OCI-M1 (cell line): ENCODE measurements at places on chromosomes 2 and 18.

DNA sequence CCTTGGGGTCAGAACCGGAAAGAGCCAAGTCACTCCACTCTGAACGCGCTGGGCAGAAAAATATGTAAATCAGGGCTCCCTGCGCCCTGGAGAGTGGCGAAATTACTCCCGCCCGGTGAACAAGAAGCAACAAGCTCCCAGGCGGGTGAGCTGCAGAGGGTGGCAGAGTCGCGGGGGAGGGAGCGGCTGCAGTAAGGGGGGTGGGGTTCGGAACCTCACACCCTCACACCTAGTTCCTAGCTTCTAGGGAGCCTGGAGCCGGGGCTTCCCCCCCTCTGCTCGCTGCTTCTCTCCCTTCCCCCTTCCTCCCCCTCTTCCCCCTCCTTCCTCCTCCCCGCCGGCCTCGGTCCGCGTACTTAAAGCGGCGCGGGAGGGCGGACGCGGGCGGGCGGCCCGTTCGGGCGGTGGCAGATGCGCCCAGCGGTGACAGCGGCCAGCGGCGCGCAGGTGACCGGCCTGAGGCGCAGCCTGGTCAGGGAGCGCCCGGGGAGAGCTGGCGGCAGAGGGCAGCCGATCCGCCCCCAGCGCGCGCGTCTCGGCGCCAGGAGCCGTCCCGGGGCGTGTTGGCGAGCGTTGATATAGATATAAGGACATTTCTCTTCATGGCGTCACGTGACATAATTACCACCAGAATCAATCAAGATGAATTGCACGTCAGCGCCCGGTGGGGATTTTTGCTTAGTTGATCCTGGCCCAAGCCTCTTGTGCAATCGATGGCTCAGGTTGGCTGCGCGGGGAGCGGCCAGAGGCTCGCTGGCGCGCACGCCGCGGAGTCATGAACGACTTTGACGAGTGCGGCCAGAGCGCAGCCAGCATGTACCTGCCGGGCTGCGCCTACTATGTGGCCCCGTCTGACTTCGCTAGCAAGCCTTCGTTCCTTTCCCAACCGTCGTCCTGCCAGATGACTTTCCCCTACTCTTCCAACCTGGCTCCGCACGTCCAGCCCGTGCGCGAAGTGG, at the start of gene HOXD11:
TSS of gene HOXD11 (plus strand) at position 700 of the 959 bp plus-strand sequence. CDS start at position 776, 76 bp downstream.
- DNase-seq: no peak

GRCh38 chr2:216553482-216554240, 55.0 kb downstream of the RPL37A start:
- no peak for DNase-seq

- peak; percentile 14 for DNase-seq
Measured at GRCh38 chr2:214801068-214801467, 8.4 kb downstream of the BARD1 start.

- DNase-seq: peak; percentile 95
Measured at GRCh38 chr2:41475959-41476358, 571.9 kb upstream of the PKDCC start.

- DNase-seq: no peak
Measured at GRCh38 chr2:127606625-127607398, 39.1 kb upstream of the GPR17 start.

DNA sequence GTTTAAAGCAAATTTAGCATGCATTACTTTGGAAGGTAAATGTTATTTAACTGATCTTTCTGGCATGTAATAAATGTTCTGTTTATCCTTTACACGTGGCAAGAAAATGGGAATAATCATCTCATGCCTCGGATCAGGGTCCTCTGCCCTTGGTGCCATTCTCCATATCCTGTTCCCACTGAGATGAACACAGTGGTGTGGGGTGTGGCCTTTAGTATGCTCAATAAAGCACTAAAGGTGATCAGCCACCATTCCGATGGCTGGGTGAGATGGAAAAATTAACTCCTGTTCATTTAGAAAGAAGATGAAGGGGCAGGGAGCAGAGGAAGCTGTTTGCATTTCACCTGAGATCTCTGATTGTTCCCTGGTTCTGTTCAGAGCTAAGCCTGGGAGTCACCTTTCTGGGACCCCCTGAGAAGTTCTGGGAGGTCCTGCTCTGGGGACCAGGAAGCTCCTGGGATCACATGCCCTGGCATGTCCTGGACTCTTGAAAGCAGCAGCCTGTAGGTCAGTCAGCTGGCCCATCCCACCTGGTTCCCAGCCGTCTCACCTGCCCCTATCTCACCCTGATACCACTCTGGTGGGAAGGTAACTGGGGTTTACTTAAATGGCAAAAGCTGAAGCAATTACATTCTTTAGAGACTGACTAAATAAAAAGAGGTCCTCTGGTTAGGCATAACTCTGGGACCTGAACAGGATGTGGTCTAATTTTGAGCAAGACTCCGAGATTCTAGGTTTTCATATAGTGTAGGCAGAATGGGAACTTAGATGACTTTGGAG, 288.9 kb upstream of the EPAS1 start:
- no peak for DNase-seq

DNA sequence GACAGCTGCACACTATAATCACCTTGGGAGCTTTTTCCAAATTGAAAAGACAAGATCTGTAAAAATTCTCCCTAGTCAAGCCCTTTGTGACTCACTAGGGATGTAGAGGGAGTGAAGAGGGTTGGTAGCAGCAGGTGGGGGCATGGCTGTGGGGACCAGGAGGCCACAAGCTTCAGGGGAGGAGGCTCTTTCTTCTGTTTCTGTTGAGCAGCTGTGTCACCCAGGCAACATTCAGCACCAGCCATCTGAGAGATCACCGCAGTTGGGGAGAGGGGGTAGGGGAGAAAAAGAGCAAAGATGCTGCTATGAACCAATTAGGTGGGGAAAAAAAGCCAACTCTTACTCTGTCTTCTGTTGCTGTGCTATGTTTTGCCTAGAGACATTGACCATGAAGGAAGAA, 352.3 kb upstream of the MEIS1 start:
- no peak for DNase-seq
